Endothelial cell (in vitro differentiated cells): ENCODE measurements at places on chromosomes 7 and 10.

GRCh38 chr10:33195608-33196376 is 138.7 kb downstream of the NRP1 start:
- no peak for DNase-seq

DNA sequence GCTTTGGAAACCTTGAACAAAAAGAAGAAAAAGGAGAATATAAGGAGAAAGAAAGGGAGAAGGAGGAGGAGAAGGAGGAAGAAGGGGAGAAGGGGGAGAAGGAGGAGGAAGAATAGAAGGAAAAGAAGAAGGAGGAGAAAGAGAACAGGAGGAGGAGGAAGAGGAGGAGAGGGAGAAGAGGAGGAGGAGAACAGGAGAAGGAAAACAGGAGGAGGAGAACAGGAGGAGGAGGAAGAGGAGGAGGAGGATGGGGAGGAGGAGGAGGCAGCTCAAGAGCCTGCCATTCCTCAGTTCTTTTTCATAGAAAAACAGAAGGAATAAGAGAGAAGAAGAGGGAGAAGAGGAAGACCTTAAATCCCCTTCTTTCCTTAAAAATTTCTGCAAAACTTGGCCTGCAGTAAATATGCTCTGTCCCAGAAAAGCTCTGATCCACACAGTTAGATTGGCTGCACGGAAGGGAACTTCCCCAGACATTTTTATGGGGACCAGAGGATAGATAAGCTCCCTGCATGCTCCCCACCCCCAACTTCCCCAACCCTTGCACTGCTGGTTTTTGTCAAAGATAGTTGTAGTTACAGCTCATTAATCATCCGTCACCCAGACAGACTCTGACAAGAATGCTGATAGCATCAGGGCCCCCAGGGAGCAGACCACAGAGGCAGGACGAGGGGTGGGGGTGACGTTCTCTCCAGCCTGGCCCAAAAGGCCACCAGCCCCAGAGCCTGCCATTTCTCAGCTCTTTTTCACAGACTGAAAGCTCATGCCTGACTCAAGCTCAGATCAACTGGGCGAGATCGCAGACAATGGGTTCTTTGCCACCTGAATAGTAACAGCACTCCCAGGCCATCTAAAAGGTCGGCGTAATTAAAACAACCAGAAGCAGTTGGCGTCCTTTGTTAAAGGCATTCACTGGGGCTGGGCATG is 34.5 kb upstream of the LYZL1 start:
- no peak for DNase-seq

DNA sequence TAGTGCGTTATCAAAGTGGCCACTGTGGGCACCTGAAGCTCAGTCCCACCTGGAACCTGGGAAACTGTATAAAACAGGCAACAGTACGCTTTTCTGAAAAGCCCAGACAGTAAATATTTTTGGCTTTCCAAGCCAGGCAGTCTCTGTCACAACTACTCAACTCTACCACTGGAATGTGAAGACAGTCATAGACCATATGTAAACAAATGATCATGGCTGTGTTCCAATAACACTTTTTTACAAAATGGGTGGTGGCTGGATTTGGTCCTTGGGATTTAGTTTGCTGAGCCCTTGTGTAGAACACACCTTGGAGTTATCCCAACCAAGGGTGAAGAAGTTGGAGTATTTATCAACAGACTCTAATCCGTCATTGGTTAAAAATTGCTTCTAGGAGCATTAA is 259.9 kb downstream of the SKIDA1 start:
- DNase-seq: no peak

GRCh38 chr10:72081772-72082590 is 6.4 kb downstream of the SPOCK2 start:
- no peak for DNase-seq

DNA sequence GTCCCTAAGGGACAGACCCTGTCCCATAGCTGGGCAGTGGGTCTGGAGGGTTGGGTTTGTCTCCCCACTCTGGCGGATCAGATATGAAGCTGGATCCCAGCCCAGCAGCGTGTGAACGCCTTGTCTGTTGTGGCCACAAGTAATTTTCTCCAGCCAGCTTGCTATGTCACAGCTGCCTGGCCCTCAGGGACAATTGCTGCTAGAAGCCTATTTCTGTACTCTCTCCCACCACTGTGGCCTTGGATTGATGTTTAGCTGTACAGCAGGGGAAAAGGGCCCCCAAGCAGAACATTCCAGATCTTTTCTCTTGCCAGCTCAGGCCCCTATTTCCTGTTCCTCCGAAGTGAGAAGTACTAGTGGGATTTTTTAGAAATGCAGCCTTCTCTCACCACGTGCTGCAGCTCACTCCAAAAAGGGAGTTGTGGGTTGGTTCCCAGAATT is 53.5 kb upstream of the WAC start:
- DNase-seq: no peak
